K562 (cell line): ENCODE measurements at places on chromosomes 2 and 18. TPM values are rescaled to one million over a fixed set of nuclear protein-coding genes. Genes with fewer than 3 reads are reported as not detected.

- DNase-seq, result peak; percentile 75
Observed at GRCh38 chr2:120912101-120912985, 176.7 kb downstream of the GLI2 start.

DNA sequence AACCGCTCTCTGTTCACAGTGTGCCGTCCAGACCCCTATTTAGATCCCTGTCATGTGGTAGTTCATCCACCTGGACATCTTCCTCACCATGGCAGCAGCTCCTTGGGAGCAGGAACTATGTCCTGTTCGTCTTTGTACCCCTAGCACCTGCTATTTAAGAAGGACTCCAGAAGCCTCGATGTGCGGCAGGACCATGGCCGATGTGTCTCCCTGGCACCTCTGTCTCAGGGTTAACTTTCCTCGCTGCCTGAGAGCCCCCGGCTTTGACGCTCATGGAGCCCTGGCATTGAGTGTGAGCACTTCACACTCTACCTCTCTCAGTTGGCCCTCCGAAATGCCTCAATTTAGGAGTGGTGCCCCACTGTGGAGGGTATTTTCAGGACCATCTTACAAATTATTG is 152.0 kb downstream of the FAM210A start:
- no peak for DNase-seq

DNA sequence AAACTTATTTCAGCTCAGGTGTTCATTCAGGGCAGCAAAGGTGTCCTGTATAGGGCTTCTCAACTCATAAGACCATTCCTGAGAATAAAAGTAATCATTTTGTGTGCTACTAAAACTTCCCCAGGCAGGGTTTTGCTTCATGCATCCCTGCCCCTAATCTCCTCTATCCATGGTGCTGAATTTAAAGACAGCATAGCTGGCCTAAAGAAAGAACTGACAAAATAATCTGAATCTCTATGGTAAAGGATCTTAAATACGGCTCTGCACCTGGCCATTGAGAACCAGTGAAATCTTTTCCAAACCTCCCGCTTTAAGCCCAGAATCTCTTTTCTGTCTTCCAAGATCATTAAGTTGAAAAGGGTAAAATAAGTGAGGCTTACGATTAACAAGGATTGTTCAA is 292.1 kb upstream of the KLHL29 start:
- DNase-seq, result no peak

DNA sequence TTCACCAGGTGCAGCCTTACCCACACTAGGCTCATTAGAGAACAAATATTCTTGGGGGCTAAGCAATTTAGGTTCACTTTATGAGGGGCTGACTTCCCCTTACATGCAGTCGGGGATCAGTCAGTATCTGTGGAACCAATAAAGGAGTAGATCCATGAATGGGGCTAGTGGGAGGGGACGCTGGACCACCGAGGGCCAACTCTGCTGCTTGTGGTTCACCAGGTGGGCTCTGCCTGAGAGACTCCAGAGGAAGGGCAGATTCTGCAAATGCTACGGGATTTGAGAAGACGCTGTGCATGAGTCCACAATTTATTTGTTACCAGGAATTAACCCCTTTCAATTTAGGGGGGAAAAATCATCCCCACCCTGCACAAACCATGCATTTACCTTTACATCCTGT is 15.9 kb upstream of the HAAO start:
- no peak for DNase-seq

DNA sequence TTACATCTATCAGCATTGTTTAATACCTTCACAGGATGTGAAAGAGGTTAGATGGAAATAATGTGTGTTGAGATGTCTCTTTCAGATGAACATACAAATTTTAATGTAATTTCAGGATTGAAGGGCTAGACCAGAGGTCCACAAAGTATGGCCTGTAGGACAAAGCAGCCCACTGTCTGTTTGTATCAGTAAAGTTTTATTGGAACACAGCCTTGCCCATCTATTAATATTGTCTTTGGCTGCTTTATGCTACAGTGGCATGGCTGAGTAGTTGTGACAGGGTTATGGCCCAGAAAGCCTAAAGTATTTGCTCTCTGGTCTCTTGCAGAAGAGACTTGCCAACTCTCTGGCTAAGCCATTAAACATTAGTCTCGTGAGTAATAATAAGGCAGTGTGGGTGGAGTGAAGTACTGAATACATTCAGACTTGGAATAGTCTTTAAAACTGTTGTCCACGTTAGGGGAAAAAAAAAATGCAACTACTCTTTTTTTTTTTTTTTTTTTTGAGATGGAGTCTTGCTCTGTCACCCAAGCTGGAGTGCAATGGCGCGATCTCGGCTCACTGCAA is 74.5 kb upstream of the NOSTRIN start:
- DNase-seq, result no peak

DNA sequence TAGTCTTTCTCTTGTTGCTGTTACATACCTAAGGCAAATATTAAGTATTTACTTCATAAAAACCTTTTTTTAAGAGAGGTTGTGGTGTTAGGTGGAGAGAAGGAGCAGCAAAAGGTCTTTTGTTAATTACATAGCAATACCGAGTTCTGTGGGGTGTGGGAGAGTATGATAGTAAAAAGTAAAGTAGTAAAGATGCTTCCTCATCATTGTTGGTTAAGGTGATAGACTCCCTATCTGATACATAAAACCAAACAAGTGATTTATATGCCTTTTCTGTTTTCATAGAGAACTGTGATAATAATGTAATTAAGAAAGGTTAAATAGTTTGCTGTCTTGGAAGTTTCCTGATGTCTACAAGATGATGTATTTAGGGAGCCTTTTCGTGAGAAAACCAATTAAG is 75.4 kb downstream of the EML4 start:
- no peak for DNase-seq

MAB21L4 gene
- polyA plus RNA-seq, result 0.03 TPM in 1 of 2 replicates, not detected in the other

CTDP1 gene
- polyA plus RNA-seq, result 7.3 and 7.6 TPM in 2 replicates

CRYGB gene
- not detected in 2 replicates for polyA plus RNA-seq
